ENCODE measurements at places on chromosomes 7 and 10.

- DNase-seq = no peak
Measured at GRCh38 chr7:294440-295154, 4.6 kb downstream of the FOXL3 start.

DNA sequence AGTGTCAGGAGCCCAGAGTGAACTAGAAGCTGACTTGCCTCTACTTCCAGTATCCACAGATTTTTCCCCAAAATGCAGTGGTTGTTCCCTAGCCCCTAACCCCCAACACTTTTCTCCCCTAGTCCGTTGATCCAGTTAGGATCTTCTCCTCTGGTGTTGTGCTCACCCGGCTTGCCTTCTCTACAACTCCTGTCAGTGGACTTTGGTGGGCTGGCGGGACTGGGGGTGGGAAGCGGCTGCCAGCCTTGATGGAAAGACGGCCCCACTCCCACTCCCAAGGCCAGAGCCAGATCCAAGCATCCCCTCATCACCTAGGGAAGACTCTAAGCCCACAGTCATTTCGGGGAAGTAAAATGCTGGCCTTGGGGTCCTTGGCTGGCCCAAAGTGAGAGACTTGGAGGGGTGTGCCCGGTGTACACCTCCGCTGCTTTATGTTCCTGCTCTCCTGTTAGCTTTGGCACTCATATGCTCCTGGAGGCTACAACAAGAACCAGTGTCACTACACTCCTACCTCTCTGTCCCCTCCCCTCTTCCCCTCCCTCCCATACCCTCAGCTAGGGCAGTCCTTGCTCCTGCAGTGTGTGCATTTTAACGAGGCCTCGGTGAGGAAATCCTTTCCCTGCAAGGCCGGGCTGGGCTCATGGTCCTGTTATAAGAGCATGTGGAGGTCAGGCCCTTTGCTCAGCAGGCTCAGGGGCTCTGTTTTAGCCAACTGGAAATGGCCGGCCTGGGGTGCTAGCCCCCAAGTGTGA is 930 bp upstream of the HOXA10 start:
- DNase-seq = no peak

DNA sequence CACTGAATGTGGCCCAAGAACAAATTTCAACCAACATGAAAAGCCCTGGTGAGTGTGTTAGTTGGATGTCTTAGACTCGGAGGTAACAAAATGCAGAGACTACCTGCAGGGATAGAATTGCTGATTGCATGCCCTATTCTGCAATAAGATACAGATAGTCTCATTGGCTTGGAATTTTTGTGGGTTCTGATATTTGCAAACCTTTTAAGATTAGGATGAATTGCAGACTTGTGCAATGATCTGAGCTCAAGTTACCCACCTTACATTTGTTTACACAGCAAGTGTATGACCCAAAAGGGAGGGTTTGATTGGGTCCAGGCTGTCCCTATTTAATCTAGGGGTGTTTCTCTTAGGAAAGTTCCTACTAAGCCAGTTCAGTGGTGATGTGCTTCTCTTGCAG is 45.4 kb downstream of the GPR37 start:
- no peak for DNase-seq

DNA sequence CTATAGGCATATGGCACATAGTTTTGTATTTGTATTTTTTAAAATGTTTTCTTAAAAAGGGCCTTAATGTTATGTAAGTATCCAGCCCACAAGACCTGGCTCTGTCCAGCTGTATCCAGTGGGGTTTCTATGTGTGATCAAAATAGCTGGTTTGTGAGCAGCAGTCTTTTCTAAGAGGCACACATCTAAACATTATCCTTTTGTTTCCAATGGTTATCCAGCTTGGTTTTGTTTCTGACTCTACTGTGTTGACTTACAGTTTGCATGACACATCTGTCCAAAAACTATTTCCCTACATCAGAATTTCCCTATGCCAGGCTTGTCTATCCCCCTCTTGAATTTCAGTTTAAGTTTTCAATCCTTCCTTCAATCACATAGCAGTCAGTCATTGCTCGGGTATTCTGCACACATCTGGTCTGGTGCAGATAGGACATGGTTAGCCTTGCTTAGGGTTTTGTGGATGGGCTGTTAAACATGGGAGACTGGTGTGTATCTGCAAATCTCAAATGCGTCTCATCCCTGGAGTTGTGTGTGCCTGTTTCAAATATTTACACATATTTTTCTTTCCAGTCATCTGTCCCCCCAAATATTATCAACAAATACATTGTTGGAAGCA is 104.2 kb downstream of the SAMD9 start:
- DNase-seq = no peak

DNA sequence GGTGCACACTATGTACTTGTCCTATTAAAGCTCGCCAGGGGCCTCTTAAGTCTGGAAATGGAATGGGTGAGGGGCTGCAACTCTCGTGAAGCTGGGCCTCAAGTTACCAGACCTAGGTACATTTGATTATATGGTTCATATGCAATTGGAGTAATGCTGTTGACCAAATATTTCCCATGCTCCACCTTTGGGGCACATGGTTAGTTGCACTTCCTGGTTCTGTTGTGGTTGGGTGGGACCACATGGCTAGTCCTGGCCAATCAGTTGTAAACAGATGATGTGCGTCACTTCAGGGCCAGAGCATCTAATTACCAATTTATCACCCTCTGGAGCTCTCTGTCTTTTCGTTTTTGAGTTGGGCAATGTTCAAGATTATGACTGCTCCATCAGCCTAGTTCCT is 39.5 kb upstream of the OPN4 start:
- no peak for DNase-seq

- no peak for DNase-seq
Measured at GRCh38 chr7:25238066-25238725, 9.9 kb upstream of the NPVF start.

DNA sequence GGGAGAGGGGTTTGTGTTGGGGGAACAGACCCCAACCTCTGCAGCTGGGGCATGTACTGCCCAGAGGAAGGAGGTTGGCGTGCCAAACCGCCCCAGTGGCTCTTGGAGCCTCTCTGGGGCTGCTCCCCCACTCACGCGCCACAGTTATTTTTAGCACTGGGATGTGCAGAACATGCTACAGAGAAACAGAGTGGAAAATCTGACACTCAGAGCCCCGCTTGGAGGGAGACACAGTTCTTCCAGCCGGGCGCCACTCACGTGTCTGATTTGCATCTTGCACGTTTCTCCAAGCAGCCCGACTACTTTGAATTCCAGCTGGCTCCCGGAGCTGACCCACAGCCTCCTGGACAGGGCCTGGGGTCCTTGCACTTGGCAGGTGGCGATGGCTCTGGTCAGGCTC is 182.0 kb downstream of the RPS24 start:
- DNase-seq = no peak

- no peak for DNase-seq
Measured at GRCh38 chr10:130395248-130395936, 259.2 kb downstream of the GLRX3 start.

DNA sequence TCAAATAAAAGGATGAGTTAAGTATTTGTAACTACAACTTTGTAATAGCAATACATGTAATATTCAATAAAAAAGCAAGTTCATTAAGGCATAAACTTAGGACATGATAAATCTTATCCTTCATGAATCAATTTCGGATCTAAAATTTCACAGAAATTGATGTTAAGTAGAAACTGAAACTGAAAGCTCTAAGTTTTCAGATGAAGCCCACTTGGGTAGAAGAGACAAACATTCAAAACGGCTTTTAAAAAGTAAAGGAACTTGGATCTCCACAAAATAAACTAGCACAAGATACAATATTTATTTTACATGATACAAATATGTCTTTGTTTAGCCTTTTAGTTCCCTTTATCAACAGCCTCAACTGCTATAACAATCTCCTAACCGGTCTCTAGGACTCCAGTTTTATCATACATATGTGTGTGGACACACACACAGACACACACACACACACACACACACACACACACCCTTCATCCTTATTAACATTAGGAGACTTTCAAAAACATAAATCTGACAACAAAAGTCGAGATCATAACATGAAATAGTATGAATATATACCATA is 83.7 kb downstream of the USP6NL start:
- no peak for DNase-seq

GRCh38 chr7:65951837-65952578 is 30.0 kb downstream of the GUSB start:
- DNase-seq = no peak

GRCh38 chr10:29446327-29446726 is 157.5 kb downstream of the LYZL1 start:
- DNase-seq = no peak

GRCh38 chr7:372932-373791 is 83.2 kb downstream of the FOXL3 start:
- DNase-seq = no peak

GRCh38 chr7:123789817-123790216 is 41.0 kb upstream of the WASL start:
- DNase-seq = no peak

GRCh38 chr10:128859738-128860386 is 607.2 kb upstream of the MGMT start:
- peak; percentile 44 for DNase-seq

- no peak for DNase-seq
Measured at GRCh38 chr7:90413185-90413528, 9.9 kb downstream of the CLDN12 start.

Data from kidney capillary endothelial cell (primary cell).